ENCODE measurements at places on chromosomes 11 and 22.

- no peaks in the 10 kb centered on the region for H3K4me1 ChIP-seq
- H3K36me3 ChIP-seq, result no peaks in the 10 kb centered on the region
- H3K27ac ChIP-seq, result no peak overlapping the region
- no peak overlapping the region for H3K4me3 ChIP-seq
- DNase-seq, result peak; percentile 70
Measured at GRCh38 chr11:76598426-76598839, 72.1 kb downstream of the LRRC32 start.

GRCh38 chr22:50303848-50304527 is 3.5 kb downstream of the PLXNB2 start:
- H3K4me3 ChIP-seq, result no peak overlapping the region
- H3K27ac ChIP-seq, result peak overlapping the region; percentile 93
- peaks cover 92% of the 10 kb centered on the region for H3K4me1 ChIP-seq
- DNase-seq, result no peak
- no peaks in the 10 kb centered on the region for H3K27me3 ChIP-seq

GRCh38 chr11:13261591-13262061 is 16.0 kb upstream of the BMAL1 start:
- no peaks in the 10 kb centered on the region for H3K36me3 ChIP-seq
- no peak for DNase-seq
- H3K4me3 ChIP-seq, result no peak overlapping the region
- H3K4me1 ChIP-seq, result peaks cover 25% of the 10 kb centered on the region
- H3K27ac ChIP-seq, result peak overlapping the region; percentile 66

DNA sequence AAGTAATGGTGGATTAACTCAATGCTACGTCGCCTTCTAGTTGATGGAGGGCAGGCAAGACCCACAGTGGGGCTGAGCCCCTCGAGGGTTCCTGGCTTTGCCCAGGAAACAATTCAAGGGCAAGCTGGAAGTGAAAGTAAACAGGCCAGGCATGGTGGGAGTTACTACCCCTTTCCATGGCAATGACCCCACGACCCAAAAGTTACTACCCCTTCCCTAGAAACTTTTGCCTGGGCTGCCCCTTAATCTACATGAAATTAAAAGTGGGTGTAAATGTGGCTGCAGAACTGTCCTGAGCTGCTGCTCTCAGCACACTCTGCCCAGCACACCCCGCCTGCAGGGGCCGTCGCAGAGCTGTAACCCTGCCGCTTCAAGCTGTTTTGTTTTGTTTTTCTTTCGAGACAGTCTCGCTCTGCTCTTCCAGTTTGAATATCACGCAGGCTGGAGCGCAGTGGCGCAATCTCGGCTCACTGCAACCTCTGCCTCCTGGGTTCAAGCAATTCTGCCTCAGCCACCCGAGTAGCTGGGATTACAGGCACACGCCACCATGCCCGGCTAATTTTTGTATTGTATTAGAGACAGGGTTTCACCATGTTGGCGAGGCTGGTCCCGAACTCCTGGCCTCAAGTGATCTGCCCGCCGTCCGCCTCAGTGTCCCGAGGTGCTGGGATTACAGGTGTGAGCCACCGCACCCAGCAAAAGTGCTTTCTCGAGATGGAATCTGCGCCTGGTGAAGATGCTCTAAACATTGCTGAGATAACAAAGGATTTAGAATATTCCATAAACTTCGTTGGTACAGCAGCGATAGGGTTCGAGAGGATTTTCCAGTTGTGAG is 5.9 kb upstream of the RNH1 start:
- H3K36me3 ChIP-seq, result peaks cover 18% of the 10 kb centered on the region
- H3K4me3 ChIP-seq, result no peak overlapping the region
- DNase-seq, result no peak

DNA sequence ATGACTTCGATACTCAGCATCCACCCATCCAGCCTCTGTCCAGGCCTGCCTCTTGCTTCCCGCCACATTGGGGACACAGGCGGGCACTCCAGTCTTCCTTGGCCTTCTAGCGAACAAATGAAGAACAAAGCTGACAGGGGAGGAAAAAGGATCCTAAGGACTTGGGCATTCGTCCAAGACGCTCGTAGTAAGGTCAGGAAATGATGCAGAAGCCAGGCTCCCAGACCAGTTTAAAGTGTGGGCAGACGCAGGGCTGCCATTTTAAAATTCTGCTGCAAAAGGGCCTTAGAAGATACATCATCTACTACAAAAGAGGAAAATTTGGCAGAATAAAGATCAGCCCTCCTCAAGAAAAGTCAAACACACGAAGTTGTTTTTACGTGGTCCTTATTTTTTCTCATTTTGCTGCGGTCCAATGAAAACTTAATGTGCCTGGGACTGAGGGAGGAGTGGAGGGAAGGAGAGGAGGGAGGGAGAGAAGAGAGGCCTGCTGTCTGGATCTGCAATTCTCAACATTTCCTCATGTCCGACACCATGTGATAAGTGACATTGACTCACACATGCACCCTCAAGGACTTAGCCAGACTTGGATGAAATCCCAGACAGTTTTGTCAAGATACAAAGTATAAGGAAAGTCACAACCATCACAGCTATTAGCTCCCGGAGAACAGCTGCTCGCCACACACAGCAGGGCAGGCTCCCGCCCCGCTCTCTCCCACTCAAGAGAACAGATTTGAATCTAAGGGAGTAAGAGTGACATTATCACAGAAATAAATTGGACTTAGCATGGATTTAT is 5.7 kb downstream of the DNAL4 start:
- H3K27ac ChIP-seq, result peak overlapping the region; percentile 81
- no peaks in the 10 kb centered on the region for H3K27me3 ChIP-seq
- H3K4me3 ChIP-seq, result no peak overlapping the region

DNA sequence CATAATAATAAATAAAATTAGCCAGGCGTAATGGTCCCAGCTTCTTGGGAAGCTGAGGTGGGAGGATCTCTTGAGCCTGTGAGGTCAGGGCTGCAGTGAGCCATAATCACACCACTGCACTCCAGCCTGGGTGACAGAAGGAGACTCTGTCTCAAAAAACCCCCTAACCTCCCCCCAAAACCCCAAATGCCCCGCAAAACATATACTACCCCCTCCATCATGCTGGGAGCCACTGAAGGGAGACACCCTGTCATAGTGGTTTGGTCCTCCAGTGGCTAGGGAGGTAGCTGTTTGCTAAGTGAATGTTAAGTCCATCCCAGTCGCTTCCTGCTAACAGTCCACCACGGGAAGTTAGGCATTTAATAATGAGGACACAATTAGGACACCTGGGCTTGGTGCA is 125.0 kb downstream of the ABTB2 start:
- H3K36me3 ChIP-seq, result no peaks in the 10 kb centered on the region
- H3K27ac ChIP-seq, result no peak overlapping the region
- H3K4me3 ChIP-seq, result no peak overlapping the region
- peaks cover 13% of the 10 kb centered on the region for H3K4me1 ChIP-seq
- no peak for DNase-seq

DNA sequence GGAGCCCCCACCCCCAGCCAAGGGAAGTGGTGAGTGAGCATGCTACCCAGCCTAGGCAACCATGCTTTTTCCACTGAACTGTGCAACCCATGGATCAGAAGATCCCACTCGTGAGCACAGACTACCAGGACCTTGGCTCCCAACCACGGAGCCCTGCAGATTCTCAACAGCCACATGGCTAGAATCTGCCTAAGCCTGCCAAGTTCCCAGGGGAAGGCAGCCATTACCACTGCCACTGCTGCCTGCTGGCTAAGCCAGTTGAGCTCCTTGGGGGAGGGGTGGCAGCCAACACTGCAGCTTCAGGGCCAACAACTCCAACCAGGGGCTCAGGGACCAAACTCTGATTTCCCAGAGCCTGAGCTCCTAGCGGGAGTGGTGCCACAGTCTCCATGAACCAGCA is 195.8 kb downstream of the DLG2 start:
- H3K4me3 ChIP-seq, result no peak overlapping the region
- no peak for DNase-seq
- H3K27me3 ChIP-seq, result no peaks in the 10 kb centered on the region
- H3K36me3 ChIP-seq, result no peaks in the 10 kb centered on the region

- no peak overlapping the region for H3K27ac ChIP-seq
- DNase-seq, result no peak
- no peaks in the 10 kb centered on the region for H3K36me3 ChIP-seq
- no peak overlapping the region for H3K4me3 ChIP-seq
Measured at GRCh38 chr11:120715239-120715638, 203.7 kb downstream of the GRIK4 start.

- DNase-seq, result no peak
- no peaks in the 10 kb centered on the region for H3K4me1 ChIP-seq
- no peak overlapping the region for H3K27ac ChIP-seq
Measured at GRCh38 chr11:35011389-35011788, 95.0 kb downstream of the PDHX start.

- H3K4me1 ChIP-seq, result no peaks in the 10 kb centered on the region
- no peak for DNase-seq
- H3K36me3 ChIP-seq, result no peaks in the 10 kb centered on the region
- no peak overlapping the region for H3K4me3 ChIP-seq
- H3K27ac ChIP-seq, result no peak overlapping the region
Measured at GRCh38 chr22:47280301-47280700, 517.9 kb downstream of the TBC1D22A start.

DNA sequence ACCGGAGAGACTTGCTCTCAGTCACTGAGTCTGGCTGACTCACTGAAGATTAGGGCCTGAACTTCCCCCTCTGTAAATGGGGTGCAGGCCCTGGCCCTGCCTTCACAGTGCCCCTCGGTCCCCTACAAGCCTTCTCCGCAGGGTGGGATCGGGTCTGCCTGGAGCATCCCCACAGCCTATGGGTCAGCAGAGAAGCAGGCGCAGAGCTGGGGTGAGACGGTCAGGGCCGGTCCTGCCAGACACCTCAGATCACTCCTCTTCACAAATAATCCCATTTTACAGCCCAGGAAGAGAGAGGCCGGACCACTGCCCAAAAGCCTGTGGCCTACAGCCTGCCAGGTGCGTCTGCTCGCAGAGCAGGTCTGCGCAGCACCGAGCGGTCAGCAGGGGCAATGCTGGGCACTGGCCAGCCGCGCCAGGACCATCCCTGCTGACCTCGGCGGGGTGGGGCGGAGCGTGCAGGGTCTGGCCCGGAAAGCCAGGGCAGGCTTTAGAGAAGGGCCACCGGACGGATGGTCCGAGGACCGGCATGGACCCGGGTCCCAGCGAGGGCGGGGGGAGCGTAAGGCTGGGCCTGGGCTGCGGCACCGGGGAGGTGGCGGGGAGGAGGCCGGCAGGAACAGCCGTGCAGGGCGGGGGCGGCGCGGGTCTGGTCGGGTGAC is 522 bp upstream of the SEPTIN5 start:
- H3K27me3 ChIP-seq, result no peaks in the 10 kb centered on the region
- peaks cover 57% of the 10 kb centered on the region for H3K4me1 ChIP-seq
- no peaks in the 10 kb centered on the region for H3K36me3 ChIP-seq
- peak overlapping the region; percentile 55 for H3K27ac ChIP-seq
- peak overlapping the region; percentile 72 for H3K4me3 ChIP-seq

GRCh38 chr22:40036591-40037225 is 42.0 kb downstream of the FAM83F start:
- H3K36me3 ChIP-seq, result no peaks in the 10 kb centered on the region
- no peaks in the 10 kb centered on the region for H3K4me1 ChIP-seq
- DNase-seq, result no peak
- no peaks in the 10 kb centered on the region for H3K27me3 ChIP-seq
- no peak overlapping the region for H3K27ac ChIP-seq
- H3K4me3 ChIP-seq, result no peak overlapping the region

GRCh38 chr11:57491371-57492061 is 24.0 kb downstream of the SLC43A1 start:
- no peaks in the 10 kb centered on the region for H3K27me3 ChIP-seq
- peaks cover 40% of the 10 kb centered on the region for H3K36me3 ChIP-seq
- H3K27ac ChIP-seq, result no peak overlapping the region
- no peak for DNase-seq
- peaks cover 10% of the 10 kb centered on the region for H3K4me1 ChIP-seq

DNA sequence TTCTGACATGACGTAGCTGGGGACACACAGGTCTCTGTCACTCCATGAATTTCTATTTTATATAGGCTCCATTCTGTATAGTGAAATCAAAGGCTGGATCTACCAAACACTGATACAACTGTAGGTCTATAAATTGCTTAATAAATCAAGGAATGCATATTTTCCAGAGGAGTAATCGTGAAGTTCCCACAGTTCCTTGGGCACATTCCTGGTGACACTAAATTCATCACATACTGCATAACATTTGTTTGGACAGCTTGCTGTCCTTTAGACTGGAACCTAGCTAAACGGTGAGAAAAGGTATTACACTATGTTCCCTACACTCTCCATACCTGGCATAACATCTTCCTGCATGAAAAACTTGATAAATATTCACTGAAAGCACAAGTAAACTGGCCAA is 41.6 kb upstream of the UCP3 start:
- no peaks in the 10 kb centered on the region for H3K27me3 ChIP-seq
- DNase-seq, result no peak

GRCh38 chr11:39917256-39917655 is 1542.2 kb downstream of the LRRC4C start:
- no peak for DNase-seq
- H3K36me3 ChIP-seq, result no peaks in the 10 kb centered on the region
- H3K4me3 ChIP-seq, result no peak overlapping the region
- no peak overlapping the region for H3K27ac ChIP-seq

DNA sequence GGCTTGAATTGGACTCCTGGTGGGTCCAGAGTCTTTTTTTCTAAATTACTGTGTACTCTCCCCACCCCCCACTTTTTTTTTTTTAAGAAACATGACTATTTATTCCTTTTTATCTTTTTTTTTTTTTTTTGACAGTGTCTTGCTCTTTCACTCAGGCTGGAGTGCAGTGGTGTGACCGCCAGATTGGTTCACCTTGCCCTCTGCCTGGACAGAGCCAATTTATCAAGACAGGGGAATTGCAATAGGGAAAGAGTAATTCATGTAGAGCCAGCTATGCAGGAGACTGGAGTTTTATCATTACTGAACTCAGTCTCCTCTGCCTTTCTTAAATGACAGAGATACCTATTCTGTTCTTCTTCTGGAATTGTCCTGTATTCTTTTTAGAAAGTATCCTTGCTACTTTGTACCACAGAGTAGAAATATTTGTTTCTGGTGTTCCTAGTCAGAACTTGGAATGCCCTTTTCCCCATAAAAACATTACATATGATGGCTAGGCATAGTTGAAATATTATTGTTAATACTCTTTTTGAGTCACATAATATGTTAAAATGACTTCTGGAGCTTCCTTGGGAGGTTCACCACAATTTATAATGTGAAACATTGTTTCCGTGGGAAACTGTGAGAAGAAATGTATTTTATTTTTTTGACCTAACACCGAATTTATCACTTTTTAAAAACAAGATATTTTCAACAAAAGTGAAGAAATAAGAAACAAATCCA is 95.6 kb downstream of the UVRAG start:
- no peak overlapping the region for H3K4me3 ChIP-seq
- H3K27me3 ChIP-seq, result no peaks in the 10 kb centered on the region
- no peak overlapping the region for H3K27ac ChIP-seq
- peaks cover 6% of the 10 kb centered on the region for H3K36me3 ChIP-seq
